NCI-H748 treated with DMSO at 0.1 percent for 48 hours (cell line): ENCODE measurements at places on chromosomes 1 and 21.

- DNase-seq: no peak
Measured at GRCh38 chr1:80919426-80919825, 881.3 kb upstream of the ADGRL2 start.

DNA sequence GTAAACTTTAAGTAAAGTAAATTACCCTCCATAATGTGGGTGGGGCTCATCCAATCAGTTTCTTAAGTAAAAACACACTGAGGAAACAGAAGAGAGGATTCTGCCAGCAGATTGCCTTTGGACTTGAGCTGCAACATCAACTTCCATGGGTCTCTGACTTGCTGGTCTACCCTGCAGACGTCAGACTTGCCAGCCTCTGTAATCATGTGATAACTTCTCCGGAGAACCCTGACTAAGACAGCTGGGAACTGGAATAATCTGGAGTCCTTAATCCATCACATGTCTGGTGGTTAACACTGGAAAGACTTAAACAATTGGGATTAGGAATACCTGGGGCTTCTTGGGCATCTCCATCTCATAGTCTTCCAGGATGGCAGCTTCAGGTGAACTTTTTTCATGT is 13.2 kb upstream of the CEP350 start:
- no peak for DNase-seq

DNA sequence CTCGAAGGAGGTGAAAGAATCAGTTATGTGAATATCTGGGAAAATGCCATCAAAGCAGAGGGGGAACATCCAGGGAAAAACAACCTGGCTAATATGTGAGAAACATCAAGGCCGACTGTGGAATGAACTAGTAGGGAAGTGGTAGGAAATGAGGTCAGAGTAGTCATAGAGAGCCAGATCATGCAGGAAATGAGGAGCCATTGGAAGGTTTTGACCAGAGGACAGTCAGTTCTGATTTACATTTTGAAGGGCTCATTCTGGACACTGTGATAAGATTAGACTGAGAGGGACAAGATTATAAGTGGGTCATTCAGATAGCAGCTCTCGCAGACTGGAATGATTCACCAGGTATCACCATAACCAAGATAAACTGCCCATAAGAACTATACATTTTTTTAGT is 63.7 kb downstream of the SYT14 start:
- DNase-seq: no peak

- no peak for DNase-seq
Measured at GRCh38 chr1:36879613-36880012, 154.7 kb downstream of the GRIK3 start.

GRCh38 chr21:39251326-39251725 is 62.1 kb downstream of the BRWD1 start:
- no peak for DNase-seq

GRCh38 chr1:28144203-28145135 is 32.0 kb downstream of the PTAFR start:
- DNase-seq: no peak

GRCh38 chr1:6918186-6918924 is 133.1 kb downstream of the CAMTA1 start:
- no peak for DNase-seq

DNA sequence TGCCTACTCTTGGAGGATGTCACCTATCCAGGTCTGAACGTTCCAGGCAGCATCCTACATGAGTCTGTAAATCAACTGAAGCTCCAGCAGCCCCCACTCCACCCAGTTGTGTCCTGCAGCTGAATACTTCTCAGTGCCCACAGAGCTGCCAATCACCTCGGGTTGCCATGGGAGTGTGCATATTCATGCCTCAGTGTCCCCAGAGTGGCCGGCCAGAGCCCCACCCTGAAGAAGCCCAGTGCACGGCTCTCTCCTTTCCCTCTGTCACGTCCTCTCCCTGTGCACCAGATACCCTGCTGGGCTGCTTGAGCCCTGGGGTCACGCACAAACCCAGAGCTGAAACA is 16.1 kb upstream of the GSTM4 start:
- no peak for DNase-seq

- DNase-seq: no peak
Measured at GRCh38 chr1:17199267-17200044, 5.5 kb upstream of the PADI1 start.

GRCh38 chr1:75579046-75579445 is 31.9 kb downstream of the SLC44A5 start:
- no peak for DNase-seq

GRCh38 chr1:166705376-166706289 is 133.6 kb upstream of the POGK start:
- DNase-seq: no peak

DNA sequence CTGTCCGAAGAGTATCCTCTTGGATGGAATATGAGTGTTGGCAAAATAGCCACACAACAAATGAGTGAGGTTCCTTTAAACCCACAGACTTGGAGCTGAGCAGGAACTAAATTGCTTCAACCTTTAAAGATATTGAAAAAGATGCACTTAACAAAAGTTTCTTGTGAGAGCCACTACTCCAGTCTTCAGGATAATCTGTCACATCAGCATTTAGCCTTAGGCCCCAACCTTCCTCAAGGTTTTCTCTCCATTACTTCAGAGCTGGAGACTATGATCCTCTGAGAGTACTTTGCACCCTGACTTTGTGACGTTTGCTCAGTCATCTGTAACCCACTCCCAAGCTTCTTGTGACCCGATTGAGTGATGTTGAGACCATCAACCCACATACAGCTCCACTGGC is 212.8 kb downstream of the LRRC40 start:
- DNase-seq: no peak

DNA sequence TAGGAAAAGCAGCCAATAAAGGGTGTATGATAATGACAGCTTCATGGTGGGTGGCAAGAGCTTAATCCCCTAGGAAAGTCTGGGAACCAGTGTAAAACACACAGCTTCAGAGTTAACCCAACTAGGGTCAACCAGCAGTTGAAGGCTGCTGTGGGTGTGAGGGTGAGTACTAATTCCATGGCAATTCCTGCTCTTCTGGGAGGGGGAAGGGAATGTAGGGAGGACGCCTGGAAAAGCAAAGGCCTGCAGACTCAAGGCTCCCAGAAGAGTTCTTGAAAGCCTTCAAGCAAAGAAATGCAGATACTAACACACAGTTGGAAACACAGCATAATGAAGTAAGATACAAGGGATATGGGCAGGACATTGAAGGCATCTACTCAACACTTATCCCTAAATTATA is 28.1 kb downstream of the TTLL7 start:
- DNase-seq: no peak
